Left colon (tissue), 2 donors: ENCODE measurements at places on chromosomes 2 and 18.
A peak's percentile ranks its signal among the peaks of the same experiment; 100 is the strongest.

DNA sequence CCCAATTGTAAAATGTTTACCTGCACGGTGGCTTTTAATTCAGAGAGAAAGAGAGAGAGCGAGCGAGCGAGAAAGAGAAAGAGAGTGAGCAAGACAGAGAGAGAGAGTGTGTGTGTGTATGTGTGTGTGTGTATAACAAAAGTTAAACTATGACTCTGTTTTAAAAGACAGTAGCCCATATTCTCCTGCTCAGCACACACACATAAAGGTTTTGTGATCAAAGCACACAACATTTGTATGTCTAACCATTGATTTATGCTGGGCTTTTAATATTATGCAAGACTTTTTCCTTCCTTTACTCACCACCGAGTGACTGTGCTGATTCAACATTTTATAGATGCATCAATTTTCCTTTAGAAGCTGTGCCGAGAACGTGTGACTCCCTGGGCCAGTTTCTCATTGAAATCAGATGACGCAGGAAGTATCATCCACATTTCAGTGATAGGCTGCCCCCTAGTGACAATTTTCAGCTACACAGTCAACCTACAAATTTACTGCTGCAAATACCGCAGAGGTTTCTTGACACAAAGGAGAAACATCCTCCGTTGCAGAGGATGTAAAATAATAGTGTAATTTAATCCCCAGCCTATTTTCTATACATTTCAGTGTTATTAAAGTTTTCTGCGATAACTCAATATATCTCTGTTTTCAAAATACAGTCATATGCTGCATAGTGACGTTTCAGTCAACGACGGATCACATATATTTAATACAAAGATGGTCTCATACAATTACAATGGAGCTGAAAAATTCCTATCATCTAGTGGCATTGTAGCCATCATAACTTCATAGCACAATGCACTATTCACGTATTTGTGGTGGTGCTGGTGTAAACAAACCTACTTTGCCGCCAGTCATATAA lies 165.9 kb upstream of the TANK start:
- DNase-seq: peak; percentile 62

- no peak for DNase-seq
These were observed 79.3 kb upstream of the IGFBP5 start for GRCh38 chr2:216774620-216775019.

GRCh38 chr2:220152281-220152935 lies 525.0 kb downstream of the SLC4A3 start:
- DNase-seq: no peak

GRCh38 chr2:220192994-220193753 lies 565.7 kb downstream of the SLC4A3 start:
- DNase-seq: no peak

DNA sequence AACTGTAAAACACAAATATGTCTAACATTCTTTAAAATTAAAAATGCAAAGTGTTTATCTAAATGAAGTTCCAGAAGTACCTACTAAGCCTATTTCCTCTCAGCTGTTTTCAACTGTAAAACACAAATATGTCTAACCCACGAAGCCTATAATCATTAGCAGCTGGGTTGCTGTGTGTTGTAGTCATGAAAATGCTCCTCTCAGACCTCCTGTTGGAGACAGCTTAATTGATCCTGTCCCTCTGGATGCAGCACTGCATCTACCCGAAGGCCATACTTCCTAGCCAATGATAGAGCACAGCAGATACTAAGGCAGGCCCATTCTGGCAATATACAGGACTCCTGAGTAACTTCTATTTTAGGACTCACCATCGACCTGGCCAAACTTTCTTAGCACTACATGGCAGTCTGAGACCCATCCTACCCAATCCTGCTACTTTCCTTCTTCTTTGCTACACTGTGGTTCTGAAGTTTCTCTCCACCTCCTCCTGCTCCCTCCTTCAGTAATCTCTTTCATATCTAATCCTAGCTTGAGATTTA lies 92.5 kb upstream of the RBBP8 start:
- DNase-seq: no peak

GRCh38 chr18:75293591-75293990 lies 83.0 kb downstream of the TSHZ1 start:
- DNase-seq: no peak

GRCh38 chr2:235024931-235025773 lies 73.3 kb downstream of the SH3BP4 start:
- DNase-seq: no peak

DNA sequence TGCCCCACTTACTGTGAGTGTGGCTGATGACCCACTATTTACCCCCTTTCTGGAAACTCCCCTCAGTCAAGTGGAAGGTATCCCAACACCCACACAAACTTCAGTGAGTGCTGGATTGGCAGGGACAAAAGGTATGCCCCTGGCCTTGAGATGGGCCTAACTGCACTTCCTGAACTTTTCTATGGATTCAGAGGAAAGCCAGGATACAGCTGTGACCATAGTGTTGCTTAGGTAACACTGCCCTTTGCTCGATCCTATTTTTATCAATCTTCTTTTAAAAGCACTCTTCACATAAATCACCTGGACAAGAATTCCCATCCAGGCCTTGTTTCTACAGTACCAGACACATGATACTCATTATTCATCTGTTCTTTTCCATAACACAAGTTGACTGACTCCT lies 671.5 kb upstream of the SLC8A1 start:
- no peak for DNase-seq

DNA sequence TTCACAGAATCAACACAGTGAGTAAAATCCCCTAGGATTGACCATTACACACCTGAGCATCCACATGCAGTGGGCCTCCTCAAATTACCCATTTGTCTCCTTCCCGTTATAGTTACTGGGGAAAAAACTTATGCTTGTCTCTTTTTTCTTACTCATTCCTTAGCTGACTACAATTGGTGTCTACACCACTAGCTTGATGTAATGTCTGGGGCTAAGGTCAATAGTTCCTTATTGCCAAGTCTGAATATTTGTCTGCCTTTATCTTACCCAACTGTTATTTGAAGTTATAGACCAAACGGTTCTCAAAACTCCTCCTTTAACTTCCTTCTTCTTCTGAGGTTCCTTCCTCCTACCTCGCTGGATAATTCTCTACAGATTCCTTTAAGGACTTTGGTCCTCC lies 41.9 kb upstream of the TMEM17 start:
- DNase-seq: no peak

DNA sequence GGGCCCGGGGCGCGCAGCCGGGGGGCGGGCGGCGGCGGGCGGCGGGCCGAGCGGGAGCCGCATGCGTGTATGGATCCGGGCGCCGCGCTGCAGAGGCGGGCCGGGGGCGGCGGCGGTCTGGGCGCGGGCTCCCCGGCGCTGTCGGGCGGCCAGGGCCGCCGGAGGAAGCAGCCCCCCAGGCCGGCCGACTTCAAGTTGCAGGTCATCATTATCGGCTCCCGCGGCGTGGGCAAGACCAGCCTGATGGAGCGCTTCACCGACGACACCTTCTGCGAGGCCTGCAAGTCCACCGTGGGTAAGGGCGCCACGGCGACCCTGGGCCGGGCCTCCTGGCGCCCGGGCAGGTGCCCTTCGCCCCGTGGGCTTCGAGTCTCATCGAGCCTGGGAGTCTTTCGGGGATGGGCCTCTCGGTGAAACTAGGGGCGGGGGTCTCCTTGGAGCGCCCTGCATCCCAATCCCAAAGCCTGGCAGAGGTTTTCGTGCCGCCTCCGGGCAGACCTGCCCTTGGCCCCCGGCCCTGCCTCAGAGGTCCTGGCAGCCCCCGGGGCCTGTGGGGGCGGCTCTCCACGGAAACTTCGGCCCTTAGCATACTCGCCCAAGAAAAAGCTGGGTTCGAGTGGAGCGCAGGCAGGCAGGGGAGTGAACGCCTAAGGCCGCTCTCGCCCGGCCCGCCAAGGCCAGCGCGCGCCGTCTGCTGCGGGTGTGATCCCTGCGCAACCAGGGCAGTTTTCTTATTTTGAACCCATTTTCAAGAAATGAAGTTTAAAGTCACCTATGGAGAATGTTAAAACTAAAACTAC lies 622 bp downstream of the RAB12 start:
- no peak for DNase-seq

DNA sequence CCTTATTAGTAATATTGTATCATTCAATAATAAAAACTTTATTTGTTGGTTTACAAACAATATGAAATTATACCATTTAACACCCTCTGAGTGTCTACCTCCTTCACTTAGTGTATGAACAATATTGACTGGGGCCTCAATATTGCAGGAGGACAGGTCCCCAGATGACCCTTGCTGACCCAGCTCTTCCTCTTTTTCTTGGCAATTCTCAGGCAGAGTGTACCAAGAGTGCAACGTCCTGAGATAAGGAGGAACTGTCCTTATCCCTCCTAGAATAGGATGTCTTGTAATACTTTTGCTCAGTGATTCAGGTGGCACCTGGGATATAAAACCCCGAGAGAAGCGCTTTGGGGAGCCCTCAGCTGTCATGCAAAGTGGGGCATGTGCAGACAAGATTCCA lies 76.8 kb downstream of the PLA2R1 start:
- DNase-seq: no peak

DNA sequence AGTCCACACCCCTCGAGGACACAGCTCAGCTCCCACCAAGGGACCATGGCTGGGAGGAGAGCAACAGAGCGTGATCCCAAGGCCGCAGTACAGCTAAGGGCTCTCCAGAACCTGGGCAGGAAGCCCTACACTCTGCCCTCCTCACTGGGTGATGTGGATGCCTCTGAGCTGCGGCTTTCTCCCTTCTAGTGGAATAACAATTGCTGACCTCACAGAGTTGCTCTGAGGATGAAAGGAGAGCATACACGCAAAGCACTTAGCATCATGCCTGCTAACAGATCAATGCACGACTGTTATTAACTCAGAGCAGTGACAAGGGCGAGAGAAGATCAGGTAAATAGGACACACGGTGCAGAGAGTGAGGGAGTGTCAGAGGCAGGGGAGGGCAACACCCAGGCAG lies 74.2 kb downstream of the ZFP36L2 start:
- DNase-seq: no peak

GRCh38 chr2:37616677-37617005 lies 54.8 kb downstream of the CDC42EP3 start:
- DNase-seq: no peak
